Hematopoietic multipotent progenitor cell treated with erythropoietin and hydrocortisone succinate and interleukin-3 and kit ligand, for 17 days (in vitro differentiated cells): ENCODE measurements at places on chromosomes 1 and 21.

- no peak for DNase-seq
Observed at GRCh38 chr1:202223121-202223860, 29.7 kb downstream of the LGR6 start.

DNA sequence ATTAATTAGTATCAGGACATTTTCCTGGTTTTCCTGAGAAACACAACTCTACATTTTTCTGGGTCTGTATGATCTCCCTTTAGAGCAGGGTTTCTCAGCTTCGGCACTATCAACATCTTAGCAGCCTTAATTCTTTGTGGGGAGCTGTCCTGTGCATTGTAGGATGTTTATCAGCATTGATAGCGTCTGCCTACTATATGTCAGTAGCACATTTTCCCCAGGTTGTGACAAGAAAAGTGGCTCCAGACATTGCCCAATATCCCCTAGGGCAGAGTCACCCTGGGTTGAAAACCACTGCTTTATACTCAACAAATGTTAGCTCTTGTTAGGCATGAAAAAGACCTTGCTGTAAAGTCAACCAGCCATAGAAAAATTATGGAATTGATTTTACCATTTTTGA lies 195.1 kb upstream of the FMN2 start:
- DNase-seq = no peak

DNA sequence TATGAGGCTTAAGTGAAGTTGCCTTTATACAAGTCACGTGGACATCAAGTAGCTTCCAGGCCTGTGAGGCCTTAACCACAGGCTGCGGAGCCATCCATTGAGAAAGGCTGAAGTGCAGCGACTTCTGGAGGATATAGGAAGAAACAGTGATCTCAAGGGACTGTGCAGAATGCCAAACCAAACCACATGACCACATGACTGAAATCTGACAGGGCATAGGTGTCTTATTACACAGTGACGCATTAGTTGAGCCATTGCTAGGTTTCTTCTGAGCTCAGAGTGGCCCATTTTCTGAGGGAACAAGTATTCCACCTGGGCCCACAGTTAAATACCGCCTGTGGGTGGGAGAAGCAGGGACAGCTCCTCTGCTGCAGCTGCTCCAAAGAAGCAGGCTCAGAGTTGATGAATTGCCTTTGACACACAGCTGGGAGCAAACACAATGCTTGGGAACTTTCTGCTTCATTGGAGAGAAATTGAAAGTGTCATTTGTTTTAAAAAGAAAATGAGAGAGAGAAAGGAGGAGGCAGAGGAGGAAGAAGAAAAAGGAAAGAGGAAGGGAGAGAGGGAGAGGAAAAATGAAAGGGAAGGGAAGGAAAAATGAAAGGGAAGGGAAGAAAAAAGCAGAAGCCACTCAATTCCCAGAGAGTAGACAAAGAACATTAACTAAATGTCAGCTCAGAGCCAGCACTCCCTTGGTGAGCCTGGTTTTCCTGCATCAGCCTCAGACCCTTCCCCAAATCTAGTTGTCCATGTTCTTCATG lies 94.4 kb downstream of the COLGALT2 start:
- no peak for DNase-seq

- DNase-seq = peak; percentile 59
Observed at GRCh38 chr1:54376430-54377039, 29.7 kb downstream of the SSBP3 start.

GRCh38 chr1:157105988-157106812 lies 6.6 kb upstream of the ETV3L start:
- DNase-seq = no peak

GRCh38 chr1:234609691-234610042 lies 311 bp downstream of the IRF2BP2 start:
- no peak for DNase-seq

DNA sequence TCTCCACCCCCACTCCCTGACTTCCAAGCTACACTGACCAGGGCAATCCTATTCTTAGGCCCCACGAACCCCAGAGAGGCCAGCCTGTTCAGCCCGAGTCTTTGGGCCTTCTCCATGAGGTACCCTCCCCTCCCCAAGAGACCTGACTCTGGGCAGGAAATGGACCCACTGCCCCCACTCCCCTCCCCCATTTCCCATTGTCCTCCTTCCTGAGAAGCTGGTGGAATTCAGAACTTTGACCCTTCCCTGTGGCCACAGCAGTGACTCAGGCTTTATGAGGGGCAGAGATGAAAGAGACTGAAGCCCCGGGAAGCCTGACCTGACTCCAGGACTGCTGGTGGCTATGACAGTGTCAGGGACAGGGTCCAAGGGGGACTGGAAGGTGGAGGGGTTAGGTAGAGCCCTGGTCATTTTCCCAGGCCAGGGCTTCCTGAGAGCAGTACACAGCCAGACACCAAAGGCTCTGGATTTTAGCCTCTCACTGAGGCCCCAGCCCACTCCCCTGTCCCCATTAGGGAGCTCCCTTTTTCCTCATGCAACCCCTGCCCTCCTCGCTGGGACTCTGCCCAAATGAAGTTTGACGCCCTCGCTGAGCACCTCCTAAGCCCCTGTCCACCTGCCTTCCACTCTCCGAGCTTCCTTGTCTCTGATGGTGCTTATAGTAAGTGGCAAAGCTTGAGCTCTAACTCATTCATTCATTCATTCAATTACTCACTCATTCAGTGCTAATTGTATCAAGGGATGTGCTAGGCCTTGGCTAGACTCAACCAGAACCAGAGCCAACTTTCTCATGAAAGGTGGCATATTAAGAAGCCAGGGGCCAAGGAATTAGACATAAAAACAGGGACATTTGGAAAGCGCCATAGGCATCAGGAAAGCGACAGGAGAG lies 3.0 kb downstream of the CRYBG2 start:
- no peak for DNase-seq

DNA sequence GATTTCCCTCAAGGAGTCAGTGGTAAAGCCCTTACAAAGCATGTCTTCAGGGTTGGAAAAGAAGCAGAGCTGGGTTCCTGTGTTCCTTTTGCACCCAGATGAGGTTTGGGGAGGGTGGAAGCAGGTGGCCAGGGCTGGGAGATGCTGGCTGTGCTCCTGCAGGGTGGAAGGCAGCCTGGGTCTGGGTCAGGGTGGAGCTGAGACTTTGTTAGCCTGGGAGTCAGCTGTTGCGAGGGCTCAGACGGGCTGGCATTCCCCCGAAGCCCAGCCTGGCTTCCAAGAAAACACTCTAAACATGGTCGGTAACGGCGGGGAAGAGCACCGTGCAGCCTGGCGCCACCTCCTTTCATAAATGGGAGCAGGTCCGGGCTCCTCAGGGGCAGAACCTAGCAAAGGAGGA lies 43.7 kb upstream of the EPS8L3 start:
- DNase-seq = no peak

GRCh38 chr1:202967684-202968281 lies 726 bp upstream of the CYB5R1 start:
- peak; percentile 56 for DNase-seq

GRCh38 chr1:95388031-95388430 lies 154.0 kb downstream of the RWDD3 start:
- DNase-seq = no peak

- no peak for DNase-seq
Observed at GRCh38 chr1:74145086-74145485, 52.9 kb downstream of the LRRIQ3 start.

DNA sequence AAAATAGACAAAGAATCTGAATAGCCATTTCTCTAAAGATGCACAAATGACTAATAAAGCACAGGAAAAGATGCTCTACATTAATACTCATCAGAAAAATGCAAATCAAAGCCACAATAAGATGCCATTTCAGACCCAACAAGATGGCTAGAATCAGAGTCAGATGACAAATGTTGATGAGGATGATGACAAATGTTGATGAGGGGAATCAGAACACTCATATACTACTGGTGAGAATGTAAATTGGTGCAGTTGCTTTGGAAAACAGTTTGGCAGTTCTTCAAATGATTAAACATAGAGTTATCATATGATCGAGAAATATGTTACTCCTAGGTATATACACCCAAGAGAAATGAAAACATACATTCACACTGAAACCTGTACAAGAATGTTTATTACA lies 33.9 kb downstream of the LRRC40 start:
- no peak for DNase-seq

DNA sequence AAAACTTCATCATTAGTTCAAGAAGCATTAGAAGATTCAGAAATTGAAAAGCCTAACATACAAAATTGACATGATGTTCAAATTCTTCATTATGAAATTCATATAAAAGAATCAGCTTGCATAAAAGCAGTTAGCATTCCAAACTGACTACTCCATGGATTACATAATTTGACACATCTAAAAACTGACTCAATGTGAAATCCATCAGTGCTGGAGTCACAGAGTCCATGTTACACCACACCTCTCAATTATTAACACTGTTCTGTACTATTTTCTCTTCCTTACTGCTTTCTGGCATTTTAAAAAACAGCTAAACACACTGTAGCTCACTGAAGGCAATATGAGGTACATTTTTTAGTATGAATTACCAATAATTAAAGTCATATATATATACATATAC lies 28.0 kb downstream of the ARHGAP29 start:
- DNase-seq = no peak

- no peak for DNase-seq
Observed at GRCh38 chr1:1314678-1315335, 6.4 kb downstream of the PUSL1 start.
